ENCODE measurements at places on chromosomes 2 and 18. TPM values are rescaled to one million over a fixed set of nuclear protein-coding genes. Genes with fewer than 3 reads are reported as not detected.

GRCh38 chr2:9815076-9815475 lies 28.2 kb upstream of the TAF1B start:
- no peak for DNase-seq
- H3K27ac ChIP-seq: no peak overlapping the region
- no peaks in the 10 kb centered on the region for H3K4me1 ChIP-seq

DNA sequence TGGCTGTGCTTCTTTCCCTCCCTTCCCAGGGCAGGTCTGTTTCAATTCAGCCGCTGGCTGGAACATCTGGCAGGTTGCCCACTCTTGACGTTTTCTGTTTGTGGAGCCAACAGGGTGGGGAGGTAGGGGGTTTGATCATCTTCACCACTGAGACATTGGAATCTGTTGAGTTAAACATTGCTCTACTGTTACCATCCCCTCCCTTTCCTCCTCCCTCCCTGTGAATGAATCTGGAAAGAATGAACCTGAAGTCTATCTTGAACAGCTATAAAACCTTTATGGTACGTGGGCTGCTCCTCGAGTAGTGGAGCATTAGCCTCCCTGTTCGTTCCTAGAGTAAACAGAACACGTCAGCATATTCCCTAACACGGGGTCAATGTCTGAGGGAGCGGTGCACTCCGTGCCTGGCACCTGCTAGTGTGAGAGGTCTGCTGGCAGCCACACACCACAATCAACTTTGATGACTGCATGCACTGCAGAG lies 249.9 kb upstream of the RBBP8 start:
- peak overlapping the region; percentile 62 for H3K27ac ChIP-seq
- H3K36me3 ChIP-seq: no peaks in the 10 kb centered on the region
- H3K27me3 ChIP-seq: no peaks in the 10 kb centered on the region
- H3K4me1 ChIP-seq: peaks cover 12% of the 10 kb centered on the region
- H3K4me3 ChIP-seq: no peak overlapping the region

DNA sequence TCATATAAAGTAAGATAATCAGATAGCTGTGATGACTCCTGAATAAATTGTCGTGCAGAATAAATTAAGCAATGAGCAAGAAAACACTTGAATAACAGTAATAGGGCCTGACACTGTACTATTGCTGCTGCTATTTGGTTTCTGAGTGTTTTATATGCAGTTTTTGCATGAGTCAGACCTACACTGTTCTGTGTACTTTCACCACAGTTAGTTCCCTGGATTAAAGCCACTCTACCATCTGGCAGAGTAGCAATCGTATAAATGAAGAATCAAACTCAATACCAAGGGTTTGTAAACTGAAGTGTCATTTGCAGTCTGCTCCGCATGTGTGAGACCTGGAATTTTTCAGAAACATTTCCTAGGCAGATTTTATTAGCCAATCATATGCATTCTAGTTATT lies 398.6 kb upstream of the CDH7 start:
- H3K4me3 ChIP-seq: no peak overlapping the region
- H3K27ac ChIP-seq: no peak overlapping the region
- no peaks in the 10 kb centered on the region for H3K36me3 ChIP-seq
- no peak for DNase-seq

- H3K36me3 ChIP-seq: no peaks in the 10 kb centered on the region
- H3K4me1 ChIP-seq: no peaks in the 10 kb centered on the region
- H3K27ac ChIP-seq: no peak overlapping the region
- no peak for DNase-seq
- H3K27me3 ChIP-seq: no peaks in the 10 kb centered on the region
Measured at GRCh38 chr18:46421973-46422551, 235.0 kb downstream of the LOXHD1 start.

DNA sequence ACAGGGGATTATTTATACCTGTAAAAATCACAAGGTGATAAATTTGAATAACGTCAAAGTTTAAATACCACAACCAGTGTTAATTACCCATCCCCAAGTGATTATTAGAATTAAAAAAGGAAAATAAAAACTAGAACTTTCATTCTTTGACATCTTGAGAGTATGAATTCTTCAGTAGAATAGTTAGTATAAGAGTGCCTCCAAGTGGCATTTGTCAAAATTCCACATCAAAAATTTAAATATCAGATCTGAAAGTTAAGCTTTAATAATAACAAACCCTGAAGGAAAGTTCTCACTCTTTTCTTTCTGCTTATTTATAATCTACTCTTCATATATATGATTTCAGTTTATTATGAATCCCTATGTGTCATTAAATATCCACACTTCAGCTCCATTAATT lies 273.7 kb upstream of the KYNU start:
- no peaks in the 10 kb centered on the region for H3K4me1 ChIP-seq
- no peak for DNase-seq
- H3K36me3 ChIP-seq: no peaks in the 10 kb centered on the region
- no peak overlapping the region for H3K4me3 ChIP-seq

DNA sequence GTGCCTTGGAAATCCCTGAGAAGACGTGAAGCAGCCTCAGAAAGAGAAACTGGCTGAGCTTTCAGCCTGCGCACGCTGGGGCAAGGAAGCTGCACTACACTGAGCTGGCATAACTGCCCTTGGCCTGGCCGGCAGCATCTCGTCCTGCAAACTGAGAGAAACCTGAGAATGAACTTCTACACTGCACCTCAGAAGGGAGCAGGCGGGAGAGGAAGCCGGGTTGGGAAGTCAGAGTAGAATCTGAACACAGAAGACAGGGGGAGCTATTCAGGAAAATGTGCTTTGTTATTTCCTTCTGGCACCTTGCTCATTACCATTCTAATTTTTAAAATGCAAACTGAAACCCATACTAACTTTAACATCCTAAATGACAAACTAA lies 70.9 kb downstream of the ZEB2 start:
- H3K27ac ChIP-seq: no peak overlapping the region
- no peak overlapping the region for H3K4me3 ChIP-seq
- no peak for DNase-seq
- H3K36me3 ChIP-seq: no peaks in the 10 kb centered on the region
- H3K4me1 ChIP-seq: peaks cover 4% of the 10 kb centered on the region

DNA sequence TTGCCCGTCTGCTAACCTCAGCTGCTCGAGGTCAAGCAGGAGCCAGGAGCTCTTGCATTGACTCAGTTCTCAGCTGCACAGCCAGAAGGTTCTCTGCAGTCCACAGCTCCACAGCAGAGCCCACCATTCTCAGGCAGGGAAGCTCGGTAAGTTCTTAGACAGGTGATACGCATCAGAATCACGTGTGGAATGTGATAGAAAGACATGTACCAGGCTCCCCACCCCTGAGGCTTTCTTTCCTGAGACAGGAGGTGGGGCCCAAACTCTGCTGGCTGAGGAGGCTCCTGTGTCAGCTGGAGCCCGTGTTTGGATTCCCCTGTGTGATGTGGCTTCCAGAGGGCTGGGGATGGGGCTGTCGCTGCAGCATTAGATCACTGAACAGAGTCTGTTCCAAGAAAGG lies 28.0 kb downstream of the DIPK1C start:
- no peak for DNase-seq
- H3K27me3 ChIP-seq: no peaks in the 10 kb centered on the region
- H3K4me1 ChIP-seq: no peaks in the 10 kb centered on the region
- H3K4me3 ChIP-seq: no peak overlapping the region

DNA sequence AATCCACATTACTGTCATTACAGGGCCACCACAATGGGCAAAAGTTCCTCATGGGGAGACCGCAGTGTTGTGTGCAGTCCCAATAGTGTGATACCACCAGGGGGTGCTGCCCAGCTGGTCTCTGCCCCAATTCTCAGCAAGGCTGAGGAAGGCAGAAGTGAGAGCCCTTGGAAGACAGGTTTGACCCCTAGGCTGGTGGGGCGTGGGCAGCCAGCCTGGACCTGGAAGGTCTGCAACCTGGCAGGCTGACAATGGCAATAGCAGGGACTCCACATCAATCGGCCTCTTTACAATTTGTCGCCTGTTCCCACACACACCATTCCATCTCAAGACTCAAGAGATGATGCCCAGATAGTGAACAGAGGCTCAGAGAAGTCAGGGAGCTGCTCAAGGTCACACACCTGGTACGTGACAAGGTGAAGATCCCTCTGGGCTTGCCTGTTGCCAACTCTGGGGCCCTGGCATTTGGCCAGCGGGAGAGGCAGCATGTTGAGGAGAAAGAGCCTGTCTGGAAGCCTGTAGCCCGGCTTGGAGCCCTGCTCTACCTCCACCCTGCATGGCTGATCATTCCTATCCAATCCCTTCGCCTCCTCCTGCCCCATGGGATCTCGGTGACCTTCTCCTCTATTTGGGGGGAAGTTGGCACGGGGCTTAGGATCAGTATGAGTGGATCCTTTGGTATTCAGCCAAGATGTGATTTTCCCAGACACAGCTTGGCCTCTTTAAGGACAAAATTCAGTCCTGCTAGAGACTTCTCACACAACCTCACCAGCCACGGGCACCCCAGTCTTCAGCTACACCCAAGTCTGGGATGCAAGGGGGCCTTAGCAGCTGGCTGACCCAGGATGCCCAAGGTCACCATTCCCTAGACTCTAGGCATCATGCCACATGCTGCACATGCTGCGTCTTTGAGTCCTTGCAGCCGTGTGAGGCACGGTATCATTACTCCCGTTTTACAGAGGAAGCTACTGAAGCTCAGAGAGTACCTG lies 2.9 kb upstream of the ATOH8 start:
- H3K4me1 ChIP-seq: peaks cover 14% of the 10 kb centered on the region
- peak; percentile 74 for DNase-seq
- no peaks in the 10 kb centered on the region for H3K36me3 ChIP-seq
- no peaks in the 10 kb centered on the region for H3K27me3 ChIP-seq

- no peak overlapping the region for H3K4me3 ChIP-seq
- no peaks in the 10 kb centered on the region for H3K27me3 ChIP-seq
- no peaks in the 10 kb centered on the region for H3K4me1 ChIP-seq
- H3K27ac ChIP-seq: no peak overlapping the region
Measured at GRCh38 chr2:48287976-48288375, 242.0 kb upstream of the STON1 start.

- H3K27ac ChIP-seq: no peak overlapping the region
- H3K4me1 ChIP-seq: no peaks in the 10 kb centered on the region
- H3K27me3 ChIP-seq: no peaks in the 10 kb centered on the region
Measured at GRCh38 chr2:64727843-64728463, 74.2 kb upstream of the SERTAD2 start.

- DNase-seq: no peak
- no peak overlapping the region for H3K4me3 ChIP-seq
- no peaks in the 10 kb centered on the region for H3K4me1 ChIP-seq
Measured at GRCh38 chr2:178205853-178206521, 11.7 kb downstream of the OSBPL6 start.

- no peak overlapping the region for H3K4me3 ChIP-seq
- H3K4me1 ChIP-seq: no peaks in the 10 kb centered on the region
- H3K36me3 ChIP-seq: no peaks in the 10 kb centered on the region
- DNase-seq: peak; percentile 53
- H3K27me3 ChIP-seq: no peaks in the 10 kb centered on the region
- H3K27ac ChIP-seq: no peak overlapping the region
Measured at GRCh38 chr2:230932556-230933511, 7.8 kb upstream of the GPR55 start.

GRCh38 chr18:8322486-8322885 lies 286.8 kb upstream of the RAB12 start:
- no peak for DNase-seq
- no peaks in the 10 kb centered on the region for H3K4me1 ChIP-seq
- H3K27me3 ChIP-seq: no peaks in the 10 kb centered on the region
- no peak overlapping the region for H3K27ac ChIP-seq
- no peak overlapping the region for H3K4me3 ChIP-seq
- no peaks in the 10 kb centered on the region for H3K36me3 ChIP-seq

- no peaks in the 10 kb centered on the region for H3K36me3 ChIP-seq
- no peaks in the 10 kb centered on the region for H3K27me3 ChIP-seq
- H3K27ac ChIP-seq: no peak overlapping the region
- no peak overlapping the region for H3K4me3 ChIP-seq
- no peak for DNase-seq
Measured at GRCh38 chr18:56799756-56800155, 148.6 kb downstream of the WDR7 start.

- H3K27me3 ChIP-seq: no peaks in the 10 kb centered on the region
- H3K4me1 ChIP-seq: no peaks in the 10 kb centered on the region
- H3K4me3 ChIP-seq: no peak overlapping the region
- H3K27ac ChIP-seq: peak overlapping the region; percentile 5
- no peak for DNase-seq
Measured at GRCh38 chr18:57677262-57678211, 55.9 kb upstream of the NARS1 start.

DNA sequence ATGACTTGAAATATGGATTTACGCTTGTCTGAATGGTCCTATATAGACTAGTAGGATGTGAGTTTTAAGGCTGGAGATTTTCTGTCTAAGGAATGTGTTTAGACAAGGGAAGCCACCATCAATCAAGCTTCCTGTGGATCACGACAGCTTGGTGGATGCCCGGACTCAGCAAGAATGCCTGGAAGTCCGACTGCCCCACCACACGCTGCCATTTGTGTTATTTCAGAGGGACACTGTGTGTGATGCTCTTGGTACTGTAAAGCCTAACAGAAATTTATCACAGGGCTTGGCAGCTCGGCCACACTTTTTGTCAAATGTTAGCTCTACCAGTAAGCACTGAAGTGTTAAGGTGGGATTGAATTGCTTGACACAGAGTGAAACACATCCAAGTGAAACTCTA lies 127.1 kb upstream of the CDH7 start:
- no peak overlapping the region for H3K27ac ChIP-seq
- no peaks in the 10 kb centered on the region for H3K36me3 ChIP-seq
- DNase-seq: no peak
- no peak overlapping the region for H3K4me3 ChIP-seq
- no peaks in the 10 kb centered on the region for H3K4me1 ChIP-seq

- H3K27ac ChIP-seq: no peak overlapping the region
- H3K4me1 ChIP-seq: no peaks in the 10 kb centered on the region
- no peaks in the 10 kb centered on the region for H3K36me3 ChIP-seq
- no peaks in the 10 kb centered on the region for H3K27me3 ChIP-seq
Measured at GRCh38 chr2:120520929-120521912, 175.3 kb downstream of the INHBB start.

- H3K27me3 ChIP-seq: no peaks in the 10 kb centered on the region
- no peaks in the 10 kb centered on the region for H3K36me3 ChIP-seq
- H3K27ac ChIP-seq: no peak overlapping the region
- H3K4me1 ChIP-seq: no peaks in the 10 kb centered on the region
Measured at GRCh38 chr18:4017480-4017879, 437.6 kb downstream of the DLGAP1 start.

- H3K27me3 ChIP-seq: no peaks in the 10 kb centered on the region
- peaks cover 23% of the 10 kb centered on the region for H3K4me1 ChIP-seq
- H3K36me3 ChIP-seq: no peaks in the 10 kb centered on the region
- DNase-seq: peak; percentile 56
Measured at GRCh38 chr2:54558188-54559005, 102.3 kb downstream of the SPTBN1 start.

PLEK gene
- total RNA-seq: 7.5 TPM

NEU2 gene
- not detected for total RNA-seq

LONRF2 gene
- total RNA-seq: 27.9 TPM

ERMN gene
- not detected for total RNA-seq

IL1R1 gene
- 43.8 TPM for total RNA-seq

RBKS gene
- 2.6 TPM for total RNA-seq

LIPG gene
- not detected for total RNA-seq

CMPK2 gene
- total RNA-seq: 9.7 TPM

Measured in uterus (tissue), 4 donors.